ENCODE measurements at places on chromosomes 6 and 20.
A peak's percentile ranks its signal among the peaks of the same experiment; 100 is the strongest.

GRCh38 chr6:53344969-53345368 is 3.8 kb downstream of the ELOVL5 start:
- DNase-seq, result no peak

DNA sequence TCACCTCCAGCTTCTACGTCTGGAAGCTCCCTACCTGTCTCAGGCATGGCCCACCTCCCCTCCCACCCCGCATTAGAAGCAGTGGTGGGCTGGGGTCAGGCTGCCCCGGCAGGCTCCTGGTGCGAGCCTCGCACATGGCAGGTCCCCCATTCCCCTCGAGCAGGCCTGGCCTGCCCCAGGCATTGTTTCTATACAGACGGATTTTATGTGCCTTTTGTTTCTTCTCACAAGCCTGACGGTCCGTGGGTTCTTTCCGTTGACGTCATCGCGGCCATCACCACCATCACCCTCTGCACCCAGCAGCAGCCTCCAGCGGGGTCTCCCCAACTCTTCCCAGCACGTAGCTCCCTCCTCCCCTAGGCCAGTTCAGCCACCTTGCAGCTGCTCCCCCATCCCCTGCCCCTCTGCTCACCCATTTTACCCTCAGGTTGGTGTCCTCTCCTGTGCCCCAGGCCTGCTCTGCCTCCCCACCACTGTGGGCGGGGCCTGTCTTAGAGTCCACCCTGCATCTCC is 4.6 kb downstream of the CST7 start:
- DNase-seq, result no peak

- DNase-seq, result no peak
Observed at GRCh38 chr6:75275067-75275466, 9.5 kb downstream of the TMEM30A start.

DNA sequence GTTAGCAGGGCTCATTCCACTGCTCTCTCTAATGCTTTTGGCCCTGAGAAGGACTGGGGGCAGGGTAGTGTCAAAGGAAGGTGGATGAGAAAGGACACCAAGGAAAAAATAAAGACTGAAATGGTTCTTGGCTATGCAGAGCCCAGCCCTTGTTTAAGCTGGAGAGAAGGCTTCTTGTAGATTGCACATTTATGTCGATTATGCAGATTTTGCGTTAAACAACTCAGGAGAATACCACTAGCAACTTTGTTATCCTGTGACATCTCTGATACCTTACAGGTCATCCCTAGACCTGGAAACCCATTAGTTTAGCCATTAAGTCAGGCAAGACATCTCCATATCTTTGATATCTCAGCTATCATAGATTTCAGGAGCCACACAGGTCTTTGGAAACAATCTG is 11.1 kb upstream of the IL17F start:
- no peak for DNase-seq

DNA sequence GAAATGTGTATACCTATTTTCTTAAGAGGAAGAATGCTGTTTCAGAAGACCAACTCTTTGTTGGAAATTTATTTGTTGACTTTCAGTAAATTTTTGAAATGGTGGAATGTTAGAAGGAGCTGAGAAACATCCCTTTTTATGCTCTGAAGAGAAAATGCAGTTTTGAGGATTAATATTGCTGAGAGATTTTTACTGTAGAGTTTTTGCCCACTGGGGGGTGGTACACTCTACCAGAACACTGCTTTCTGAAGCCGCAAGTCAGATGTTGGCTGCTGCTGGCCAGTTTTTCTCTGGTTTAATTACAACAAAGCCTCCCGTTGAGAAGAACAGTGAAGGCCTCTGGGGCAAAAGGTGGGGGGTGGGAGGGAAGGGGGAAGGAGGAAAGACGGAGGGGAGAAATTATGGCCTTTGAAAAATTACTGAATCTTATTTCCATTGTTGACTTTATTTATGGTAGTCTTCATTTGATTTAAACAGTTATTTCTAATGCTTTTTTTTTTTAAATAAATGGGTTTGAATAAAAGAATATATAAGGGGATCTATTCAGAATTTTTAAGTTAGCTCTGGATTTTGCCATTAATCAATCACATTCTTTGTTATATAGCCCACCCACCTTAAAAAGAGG is 3.0 kb downstream of the FLRT3 start:
- DNase-seq, result no peak

GRCh38 chr6:37280162-37280887 is 22.4 kb upstream of the TMEM217 start:
- DNase-seq, result no peak

GRCh38 chr6:33841070-33841469 is 37.3 kb upstream of the MLN start:
- no peak for DNase-seq

GRCh38 chr6:19470333-19470732 is 366.8 kb upstream of the ID4 start:
- DNase-seq, result no peak

GRCh38 chr20:57223648-57224489 is 42.6 kb downstream of the BMP7 start:
- no peak for DNase-seq

GRCh38 chr20:10674684-10675449 is 1.1 kb upstream of the JAG1 start:
- peak; percentile 35 for DNase-seq

DNA sequence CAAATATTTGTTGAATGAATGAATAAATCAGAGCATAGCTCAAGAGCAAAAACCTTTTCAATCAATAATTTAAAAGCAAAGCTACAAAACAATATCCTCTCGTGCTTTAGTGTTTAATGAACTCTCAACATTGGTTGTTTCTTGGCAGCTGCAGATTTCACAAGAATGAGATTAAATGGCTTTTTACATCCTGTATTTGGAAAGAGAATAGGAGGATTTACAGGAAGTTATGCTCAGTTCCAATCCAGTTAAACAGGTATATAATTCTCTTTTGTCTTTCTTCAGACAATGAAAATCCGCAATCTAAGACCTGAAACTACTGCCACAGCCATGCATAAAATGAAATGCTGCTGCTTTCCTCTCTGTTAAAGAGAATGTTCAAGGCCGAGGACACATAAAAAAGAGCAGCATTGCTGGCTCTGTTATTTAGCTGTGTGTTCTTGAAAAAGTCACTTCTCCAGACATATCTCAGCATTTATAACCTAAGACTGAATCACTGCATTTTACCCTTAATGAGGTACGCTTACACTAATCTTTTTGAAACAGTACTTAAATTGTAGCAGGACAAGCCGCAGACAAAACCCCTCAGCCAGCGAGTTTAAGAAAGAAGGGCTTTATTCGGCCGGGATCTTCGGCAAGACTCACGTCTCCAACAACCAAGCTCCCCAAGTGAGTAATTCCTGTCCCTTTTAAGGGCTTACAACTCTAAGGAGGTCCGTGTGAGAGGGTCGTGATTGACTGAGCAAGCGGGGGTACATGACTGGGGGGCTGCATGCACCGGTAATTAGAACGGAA is 3.6 kb downstream of the C6orf52 start:
- no peak for DNase-seq

- DNase-seq, result no peak
Observed at GRCh38 chr6:105835373-105835772, 250.8 kb upstream of the PRDM1 start.

GRCh38 chr6:9405825-9406224 is 970.5 kb upstream of the SLC35B3 start:
- no peak for DNase-seq

DNA sequence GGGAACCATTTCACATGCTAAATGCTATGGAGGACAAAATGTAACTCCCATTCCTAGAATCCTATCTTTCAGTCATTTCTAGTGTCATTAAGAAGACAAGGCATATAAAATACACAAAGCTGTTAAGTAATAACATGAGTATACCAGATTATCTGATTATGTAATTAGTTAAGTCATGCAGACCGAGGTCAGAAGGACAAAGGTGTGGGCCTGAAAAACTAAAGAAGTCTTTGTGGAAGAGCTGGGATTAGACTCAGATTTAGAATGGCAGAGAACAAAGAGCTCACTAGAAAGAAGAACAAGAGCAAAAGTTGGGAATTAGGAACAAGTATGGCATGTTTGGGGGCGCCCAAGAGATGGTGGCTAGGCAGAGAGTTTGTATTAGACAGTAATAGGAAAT is 37.0 kb downstream of the EFHC1 start:
- no peak for DNase-seq

GRCh38 chr20:51413857-51414256 is 128.7 kb downstream of the NFATC2 start:
- DNase-seq, result no peak

- DNase-seq, result no peak
Observed at GRCh38 chr20:58762120-58762519, 69.5 kb downstream of the NPEPL1 start.

- DNase-seq, result no peak
Observed at GRCh38 chr6:14061643-14062042, 55.9 kb upstream of the CD83 start.

DNA sequence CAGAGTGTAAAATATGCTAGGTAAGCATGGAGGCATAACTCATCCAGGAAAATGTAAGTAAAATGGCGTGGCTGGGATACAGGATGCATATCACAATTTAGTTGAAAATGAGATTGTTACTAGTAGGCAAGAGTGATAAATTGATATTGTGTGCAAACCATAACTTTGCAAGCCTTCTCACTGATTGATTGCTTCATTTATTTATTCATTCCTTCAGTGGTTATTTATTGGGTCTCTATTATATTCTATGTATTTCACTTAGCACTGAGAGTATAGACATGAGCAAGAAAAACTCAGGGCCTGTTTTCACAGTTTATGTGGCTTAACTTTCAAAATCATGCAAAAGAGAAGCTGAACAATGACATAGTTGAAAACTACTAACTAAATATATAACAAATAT is 241.0 kb upstream of the EYS start:
- DNase-seq, result no peak

DNA sequence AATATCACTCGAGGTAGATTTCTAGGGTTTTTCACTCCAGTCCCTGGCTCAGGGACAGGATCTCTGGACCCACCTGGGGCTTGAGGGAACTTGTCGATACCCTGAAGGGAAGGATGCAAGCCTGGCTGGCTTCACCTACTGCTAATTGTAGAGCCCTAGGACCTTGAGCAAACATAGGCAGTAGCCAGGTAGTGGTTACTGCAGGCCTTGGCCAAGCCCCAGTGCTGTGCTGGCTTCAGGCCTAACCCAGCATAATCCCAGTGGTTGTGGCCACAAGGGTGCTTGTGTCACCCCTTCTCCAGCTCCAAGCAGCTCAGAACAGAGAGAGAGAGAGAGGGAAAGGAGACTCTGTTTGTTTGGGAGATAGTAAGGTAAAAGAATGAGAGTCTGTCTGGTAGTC is 5.8 kb upstream of the MCM9 start:
- no peak for DNase-seq

DNA sequence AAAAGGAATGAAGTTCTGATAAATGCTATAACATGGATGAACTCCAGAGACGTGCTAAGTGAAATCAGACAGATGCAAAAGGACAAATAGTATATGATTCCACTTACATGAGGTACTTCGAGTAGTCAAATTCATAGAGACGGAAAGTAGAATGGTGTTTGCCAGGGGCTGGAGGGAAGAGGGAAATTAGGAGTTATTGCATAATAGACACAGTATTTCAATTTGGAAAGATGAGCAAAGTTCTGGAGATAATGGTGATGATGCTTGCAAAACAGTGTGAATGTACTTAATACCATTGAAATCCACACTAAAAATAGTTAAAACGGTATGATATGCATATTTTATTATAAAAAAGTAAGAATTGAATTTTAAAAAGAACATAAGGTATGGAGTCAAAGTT is 84.9 kb upstream of the STXBP5 start:
- DNase-seq, result no peak

DNA sequence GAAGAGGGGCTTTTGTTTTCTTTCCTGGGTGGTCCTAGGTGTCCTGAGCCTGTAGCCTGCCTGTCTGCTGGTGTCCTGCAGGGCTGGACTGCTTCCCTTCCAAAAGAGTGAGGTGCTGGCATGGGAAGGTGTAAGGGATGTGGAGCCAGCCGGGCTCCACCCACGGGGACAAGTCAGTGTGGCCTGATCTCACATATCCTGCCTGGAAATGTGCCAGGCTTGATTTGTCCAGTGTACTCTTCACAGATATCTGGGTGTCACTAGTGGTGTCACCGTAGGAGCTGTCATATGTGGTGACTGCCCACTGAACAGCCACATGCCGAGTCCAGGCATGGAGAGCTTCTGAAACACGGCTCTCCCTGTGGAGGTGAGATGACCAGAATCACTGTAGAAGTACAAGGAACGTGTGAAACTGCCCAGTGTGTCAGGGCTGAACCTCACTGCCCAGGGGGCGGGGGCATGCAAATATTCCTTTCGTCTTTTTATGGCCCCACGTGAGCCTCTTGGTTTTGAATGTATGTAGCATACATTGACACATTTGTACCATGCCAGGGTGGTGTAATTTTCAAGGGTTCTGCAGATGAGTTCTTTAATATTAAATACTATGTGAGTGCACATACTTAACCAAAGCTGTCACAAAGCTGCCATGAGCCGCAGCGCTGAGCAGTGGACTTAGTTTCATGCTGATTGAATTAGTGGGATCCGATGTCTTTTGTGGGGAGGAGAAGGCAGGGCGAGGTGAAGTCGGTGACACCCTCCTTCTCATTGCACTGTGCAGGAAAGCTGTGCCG is 55.8 kb downstream of the CDH4 start:
- no peak for DNase-seq

DNA sequence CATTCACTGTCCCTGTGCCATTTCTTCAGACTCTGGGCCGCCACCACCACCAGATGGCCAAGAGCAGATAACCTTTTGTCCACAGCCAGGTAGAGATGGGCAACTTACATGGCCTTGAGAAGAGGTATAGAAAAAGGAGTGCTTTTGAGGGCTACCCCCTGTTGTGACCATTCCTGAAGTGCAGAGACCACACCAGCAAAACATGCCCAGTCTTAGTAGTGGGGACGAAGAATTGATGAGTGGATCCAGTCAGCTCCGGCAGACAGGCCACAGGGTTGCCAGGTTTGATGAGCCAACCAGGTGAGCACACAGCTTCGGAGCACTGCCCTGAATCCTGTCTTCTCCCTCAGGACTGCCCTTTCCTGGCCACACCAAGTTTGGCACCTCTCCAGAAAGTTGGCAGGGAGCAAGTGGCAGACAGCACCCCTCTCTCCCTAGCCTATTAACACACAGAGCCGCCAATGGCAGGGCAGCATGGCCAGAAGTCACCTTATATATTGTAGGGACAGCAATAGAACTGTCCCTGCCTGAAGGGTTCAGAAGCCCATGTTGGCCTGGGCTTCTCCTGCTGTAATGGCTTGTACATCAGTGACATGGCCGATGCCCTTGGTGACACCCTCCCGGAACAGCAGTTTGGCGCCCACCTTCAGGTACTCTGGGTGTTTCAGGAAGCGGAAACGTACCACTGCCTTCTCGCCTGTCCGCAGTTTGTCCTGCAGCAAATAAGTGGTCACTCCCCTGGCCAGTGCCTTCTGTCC is 7.8 kb downstream of the GTPBP2 start:
- no peak for DNase-seq

DNA sequence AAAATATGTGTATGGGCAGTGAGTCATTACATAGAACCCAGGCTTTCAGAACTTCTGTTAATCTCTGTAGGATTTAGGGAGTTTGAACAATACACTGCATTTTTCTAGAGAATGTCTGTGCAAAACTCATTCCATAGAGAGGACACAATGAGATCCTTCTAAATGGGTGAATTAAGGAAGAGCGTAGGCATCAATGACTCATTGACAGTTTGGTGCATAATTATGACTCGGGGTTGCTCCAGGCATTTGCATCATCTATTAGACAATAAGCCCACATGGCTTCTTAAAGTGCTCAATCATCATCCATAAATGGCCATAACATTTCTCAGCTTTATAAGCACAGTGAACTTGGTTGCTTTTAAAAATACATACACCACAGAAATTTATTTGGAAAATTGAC is 625.5 kb downstream of the CDH26 start:
- DNase-seq, result no peak

Data from stimulated activated CD4-positive, alpha-beta T cell treated with anti-CD3 and anti-CD28 coated beads, Interleukin-2, amount 100 ng/mL, for 24 hours (primary cell).